ENCODE measurements at places on chromosomes 11 and 22. TPM values are rescaled to one million over a fixed set of nuclear protein-coding genes. Genes with fewer than 3 reads are reported as not detected.

The GAL3ST1 gene
- 27.1 TPM for polyA plus RNA-seq

The UPB1 gene
- 0.37 TPM for polyA plus RNA-seq

The INPPL1 gene
- polyA plus RNA-seq: 144 TPM

The HBE1 gene
- 8.1 TPM for polyA plus RNA-seq

The CCDC87 gene
- 0.28 TPM for polyA plus RNA-seq

The ZNF202 gene
- polyA plus RNA-seq: 18.2 TPM

The KCNC1 gene
- polyA plus RNA-seq: 1.1 TPM

The OR51I2 gene
- polyA plus RNA-seq: not detected

The ANO3 gene
- polyA plus RNA-seq: 2.6 TPM

The CSTPP1 gene
- polyA plus RNA-seq: 58.1 TPM

DNA sequence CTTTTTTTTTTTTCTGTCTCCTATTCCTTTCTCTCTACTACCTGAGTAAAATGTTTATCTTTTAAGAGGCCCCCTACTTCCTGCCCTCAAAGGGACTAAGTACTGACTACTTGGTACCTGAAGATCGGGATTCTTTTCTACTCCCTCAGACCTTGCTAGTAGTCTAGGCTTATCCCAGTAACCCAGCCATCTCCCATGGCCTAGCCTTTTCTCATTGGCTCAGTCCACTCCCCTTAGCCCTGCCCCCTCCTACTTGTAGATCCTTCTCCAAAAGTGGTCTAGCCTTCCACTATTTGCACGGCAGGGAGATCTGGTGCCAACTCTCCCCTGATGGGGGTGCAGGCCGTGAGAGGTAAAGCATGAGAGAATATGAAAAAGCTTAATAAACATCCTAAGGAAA, 133.7 kb downstream of the RCN1 start:
- DNase-seq: no peak

- no peak for DNase-seq
Measured at GRCh38 chr11:70445091-70445490, 46.8 kb downstream of the CTTN start.

- DNase-seq: no peak
Measured at GRCh38 chr22:25940479-25940878, 198.5 kb downstream of the MYO18B start.

DNA sequence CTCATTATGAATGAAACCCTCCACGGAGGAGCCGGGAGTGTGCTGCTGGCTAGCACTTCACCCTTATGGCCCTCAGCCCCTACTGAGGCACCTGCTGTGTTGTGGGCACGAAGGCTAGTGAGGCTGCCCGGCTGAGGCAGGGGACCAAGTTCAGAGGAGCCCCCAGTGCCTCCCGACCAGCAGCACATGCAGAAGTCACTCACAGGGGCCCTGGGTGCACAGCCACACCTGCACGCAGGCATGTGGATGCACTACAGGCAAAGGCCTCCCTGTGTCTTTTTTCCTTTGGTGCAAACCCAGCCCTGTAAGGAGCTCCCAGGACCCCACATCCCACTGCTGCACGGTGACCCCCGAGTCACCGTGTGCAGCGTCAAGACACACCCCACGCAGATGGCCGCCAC, 261.5 kb downstream of the BRD1 start:
- no peak for DNase-seq

DNA sequence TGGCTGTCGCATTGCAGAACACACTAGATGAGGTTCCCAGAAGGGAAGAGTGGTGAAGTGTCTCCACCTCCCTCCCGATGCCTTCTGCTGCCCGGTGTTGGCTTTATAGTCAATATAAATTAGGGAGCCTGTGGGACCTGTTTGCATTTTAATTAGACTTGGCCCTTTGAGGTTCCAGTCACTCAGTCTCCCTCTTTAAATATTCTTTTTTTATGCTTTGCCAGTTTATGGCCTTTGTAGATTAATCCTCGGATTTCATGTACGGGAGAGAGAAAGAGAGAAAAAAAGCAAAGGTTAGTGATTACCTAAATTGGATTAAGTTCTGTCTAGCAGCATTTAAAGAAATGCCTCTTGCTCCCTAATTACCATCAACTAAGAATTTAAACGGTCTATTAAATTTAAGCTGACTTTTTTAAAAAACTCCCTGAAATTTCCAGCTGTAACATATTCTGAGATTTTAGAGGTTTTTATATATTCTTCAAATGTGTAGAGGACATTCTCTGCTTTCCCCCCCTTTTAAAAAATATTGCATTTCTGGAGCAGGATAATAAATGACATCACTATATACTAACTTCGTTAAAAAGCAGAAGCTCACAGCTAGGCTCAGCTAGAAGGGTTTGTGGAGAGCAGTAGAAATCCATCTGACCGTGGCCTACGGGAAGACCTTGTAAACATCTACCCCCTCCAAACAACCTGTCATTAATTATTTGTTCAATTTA, 84.4 kb downstream of the PRR5L start:
- DNase-seq: no peak

- no peak for DNase-seq
Measured at GRCh38 chr22:24390576-24390975, 36.8 kb upstream of the ADORA2A start.

DNA sequence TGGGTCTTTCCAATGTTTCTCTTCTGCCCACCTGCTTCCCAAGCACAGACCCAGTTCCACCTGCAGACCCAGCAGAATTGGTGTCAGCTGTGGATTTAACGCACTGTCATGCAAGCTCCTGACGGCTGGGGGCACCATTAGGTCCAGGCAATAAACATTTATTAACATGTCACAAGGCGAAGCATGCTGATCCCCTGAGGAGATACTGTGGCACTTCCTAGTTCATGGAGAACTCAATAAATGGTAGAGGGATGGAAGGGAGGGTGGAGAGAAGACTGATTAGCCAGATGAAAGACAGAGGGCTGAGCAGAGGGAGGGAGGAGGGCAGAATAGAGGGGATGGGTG, 68.3 kb upstream of the TSPAN18 start:
- no peak for DNase-seq

- DNase-seq: no peak
Measured at GRCh38 chr11:97989121-97989520, 1031.6 kb upstream of the CNTN5 start.

GRCh38 chr22:36029406-36029755, 757 bp upstream of the RBFOX2 start:
- no peak for DNase-seq

GRCh38 chr11:104333977-104334376, 170.0 kb upstream of the PDGFD start:
- no peak for DNase-seq

GRCh38 chr11:112223121-112223520, 3.1 kb upstream of the PTS start:
- DNase-seq: no peak

DNA sequence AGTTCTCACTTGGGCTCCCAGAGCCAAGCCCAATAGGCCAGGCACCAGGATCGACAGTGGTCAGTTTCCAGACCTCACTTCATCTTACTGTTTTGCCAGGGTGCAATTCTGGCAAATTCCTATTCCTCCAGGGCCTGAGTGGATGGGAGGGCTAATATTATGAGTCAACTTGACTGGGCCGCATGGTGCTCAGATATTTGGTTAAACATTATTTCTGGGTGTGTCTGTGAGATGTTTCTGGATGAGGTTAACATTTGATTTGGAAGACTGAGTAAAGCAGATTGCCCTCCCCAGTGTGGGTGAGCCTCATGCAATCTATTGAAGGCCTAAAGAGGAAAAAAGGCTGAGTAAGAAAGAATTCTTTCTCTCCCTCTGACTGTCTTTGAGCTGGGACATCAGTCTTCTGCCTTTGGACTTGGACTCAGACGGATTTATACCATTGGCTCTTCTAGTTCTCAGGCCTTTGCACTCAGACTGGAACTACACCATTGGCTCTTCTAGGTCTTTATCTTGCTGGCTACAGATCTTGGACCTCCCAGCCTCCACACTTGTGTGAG, 132.9 kb upstream of the ZBED5 start:
- no peak for DNase-seq

DNA sequence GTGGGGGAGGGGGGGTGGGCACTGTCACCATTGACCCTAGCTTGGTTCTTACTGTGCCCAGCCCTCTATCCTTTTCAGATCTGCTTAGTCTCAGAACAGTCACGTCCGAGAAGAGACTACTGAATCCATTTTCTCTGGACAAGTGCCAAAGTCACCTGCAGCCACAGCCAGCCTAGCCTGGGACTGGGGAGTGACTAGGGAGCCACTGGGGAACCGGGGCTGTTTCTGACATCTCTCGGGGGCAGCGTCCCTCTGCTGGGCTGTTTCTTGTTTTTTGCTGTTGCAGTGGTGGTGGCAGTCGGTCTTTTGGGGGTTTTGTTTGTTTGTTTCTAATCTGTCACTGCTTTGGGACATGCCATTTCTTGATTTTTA, 8.7 kb downstream of the SLC37A2 start:
- DNase-seq: no peak

DNA sequence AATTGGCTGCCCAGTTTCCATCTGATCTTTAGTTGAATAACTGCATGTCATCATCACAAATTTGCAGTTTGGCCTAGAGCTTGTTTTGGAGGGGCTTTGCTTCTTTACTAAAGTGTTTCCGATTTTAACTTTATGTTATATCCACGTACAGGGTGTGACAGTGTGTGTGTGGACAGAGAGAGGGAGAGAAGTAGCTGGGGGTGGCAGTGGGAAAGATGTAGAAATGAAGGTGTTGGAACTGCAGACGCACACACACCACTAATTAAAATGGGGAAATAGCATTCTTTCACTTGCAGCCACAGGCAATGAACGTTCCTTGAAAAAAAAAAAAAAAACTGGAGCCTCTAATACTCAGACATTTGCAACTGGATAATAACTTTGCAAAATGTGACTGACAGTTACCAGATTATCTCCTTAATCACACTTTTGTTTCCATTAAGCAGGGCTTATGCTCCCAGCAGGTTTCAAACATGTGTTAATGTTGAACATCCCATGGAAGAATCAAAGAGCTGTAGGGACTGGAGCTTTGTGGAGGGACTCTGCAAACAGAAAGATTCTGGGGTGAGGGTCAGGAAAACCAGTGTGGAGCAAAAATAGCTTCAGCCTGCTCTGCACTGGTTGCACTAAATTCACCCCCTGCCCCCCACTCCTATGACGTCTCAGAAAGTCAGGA, 238.1 kb upstream of the TENM4 start:
- DNase-seq: no peak

DNA sequence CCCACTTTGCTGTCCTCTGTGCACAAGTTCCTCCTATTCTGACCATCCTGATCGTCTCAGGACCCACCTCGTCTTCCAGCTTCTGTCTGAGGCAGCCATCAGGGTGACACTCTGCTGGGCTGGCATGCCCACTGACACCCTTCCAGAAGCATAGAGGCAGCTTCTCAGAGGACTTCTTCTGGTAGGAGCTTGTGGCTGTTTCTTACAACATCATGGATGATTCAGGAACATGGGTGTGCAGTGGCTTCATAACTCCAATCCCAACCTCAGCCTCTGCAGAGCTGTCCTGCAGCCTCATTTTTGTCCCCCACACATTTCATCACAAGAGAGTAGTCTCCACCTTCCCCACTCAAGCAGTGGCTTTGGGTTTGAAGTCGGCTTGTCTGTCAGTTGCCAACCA, 20.9 kb upstream of the CTR9 start:
- DNase-seq: no peak

DNA sequence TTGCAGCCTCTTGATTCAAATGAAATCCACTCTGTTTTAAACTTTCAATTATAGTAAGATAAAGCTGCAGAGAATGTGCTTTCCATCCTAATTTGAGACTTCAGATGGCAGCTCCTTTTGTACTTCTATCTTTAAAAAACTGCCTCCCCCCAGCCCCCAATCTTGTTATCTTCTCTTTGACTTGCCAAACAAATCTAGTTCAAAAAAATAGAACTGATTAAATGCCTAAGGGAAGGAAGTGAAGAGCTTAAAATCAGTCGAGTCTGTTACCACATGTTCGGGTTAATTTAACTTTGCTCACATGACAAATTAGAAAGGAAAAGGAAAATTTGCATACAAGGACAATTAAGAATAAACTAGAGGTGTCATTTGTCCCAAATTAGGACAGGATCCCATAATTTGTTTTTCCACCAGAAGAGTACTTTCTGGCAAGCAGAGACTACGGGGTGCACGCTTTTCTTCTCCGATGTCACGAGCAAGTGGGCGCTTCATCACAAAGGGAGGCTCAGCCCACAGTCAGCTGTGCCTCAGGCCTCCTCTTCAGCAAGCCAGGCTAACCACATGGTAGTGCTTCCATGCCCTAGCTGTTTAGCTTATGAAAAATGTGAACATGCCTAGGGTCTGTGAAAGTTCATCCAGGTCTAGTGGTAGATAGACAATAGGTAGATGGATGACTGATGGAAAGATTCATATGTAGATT, 69.0 kb upstream of the LDLRAD3 start:
- no peak for DNase-seq

GRCh38 chr11:83471831-83472727, 185.9 kb upstream of the CCDC90B start:
- DNase-seq: no peak

Data from right renal cortex interstitium (tissue), 3 donors.